Stimulated activated CD8-positive, alpha-beta memory T cell treated with anti-CD3 and anti-CD28 coated beads, Interleukin-4, amount 100 ng/mL, for 1 hour (primary cell): ENCODE measurements at places on chromosomes 11 and 22.

DNA sequence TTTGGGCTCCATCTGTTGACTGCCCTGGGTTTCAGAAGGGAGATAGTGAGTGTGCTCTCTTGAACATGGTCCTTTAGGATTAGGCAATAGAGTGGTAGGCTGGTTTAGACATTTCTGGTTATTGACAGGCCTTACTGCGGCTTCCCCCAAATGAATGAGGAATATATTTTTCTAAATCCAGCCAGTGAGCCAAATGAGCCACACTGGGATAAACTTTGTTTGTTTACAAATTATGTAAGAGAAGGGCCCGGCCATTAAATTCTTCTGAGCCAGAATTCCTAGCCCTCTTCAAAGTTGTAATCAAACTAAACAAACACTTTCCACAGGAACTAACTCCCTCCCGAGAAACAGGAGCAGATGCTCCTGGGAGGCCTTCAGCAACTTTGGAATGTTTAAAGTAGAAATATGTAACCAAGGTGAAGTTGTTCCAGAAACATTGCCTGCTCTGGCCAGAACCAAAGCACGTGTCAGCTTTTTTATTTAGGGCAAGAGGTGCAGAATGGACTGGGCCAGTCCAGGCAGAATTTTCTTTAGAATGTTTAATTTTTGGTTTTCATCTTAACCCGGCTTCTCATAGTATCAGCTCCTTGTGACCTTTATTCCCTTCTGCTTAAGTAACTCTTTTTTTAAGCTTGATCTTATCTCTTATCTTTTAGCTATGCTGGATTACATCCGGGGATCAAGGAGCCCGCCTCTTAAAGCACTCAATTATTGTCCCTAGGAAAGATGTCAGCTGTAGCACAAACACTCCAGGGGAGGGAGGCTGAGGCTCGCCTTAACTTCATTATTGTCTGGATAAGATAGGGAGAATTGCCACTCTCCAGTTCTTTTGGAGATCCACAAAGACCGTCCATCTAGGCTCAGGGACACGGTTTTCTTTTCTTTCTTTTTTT, 28.7 kb downstream of the ZNRF3 start:
- no peak for DNase-seq

DNA sequence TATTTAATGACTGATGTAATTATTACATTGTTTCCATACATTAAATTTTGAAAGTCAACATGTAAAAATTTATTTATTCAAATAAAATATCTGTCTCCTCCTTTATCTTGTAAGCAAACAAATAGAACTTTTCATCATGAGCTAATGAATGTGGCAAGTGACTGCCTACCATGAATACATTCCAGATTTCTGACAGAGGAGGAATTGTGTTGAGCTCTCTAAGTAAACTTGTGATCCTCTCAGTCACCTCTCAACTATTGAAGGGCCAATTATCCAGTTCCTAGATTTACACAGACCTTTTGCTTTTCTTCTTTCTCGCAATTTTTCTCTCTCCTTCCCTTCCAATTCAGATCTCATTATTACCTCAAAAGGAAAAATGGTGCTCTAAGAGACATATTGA, 21.5 kb downstream of the PRRG4 start:
- DNase-seq = no peak

GRCh38 chr11:124867700-124868099, 2.5 kb downstream of the ROBO3 start:
- no peak for DNase-seq

GRCh38 chr11:17293311-17293710, 16.8 kb downstream of the NUCB2 start:
- DNase-seq = no peak

- DNase-seq = no peak
Measured at GRCh38 chr11:110089617-110090282, 3.4 kb upstream of the ZC3H12C start.

- no peak for DNase-seq
Measured at GRCh38 chr11:58629857-58630256, 7.4 kb downstream of the CNTF start.

- no peak for DNase-seq
Measured at GRCh38 chr11:110086892-110087309, 6.3 kb upstream of the ZC3H12C start.

- no peak for DNase-seq
Measured at GRCh38 chr11:6812390-6813005, 13.0 kb upstream of the OR6A2 start.

DNA sequence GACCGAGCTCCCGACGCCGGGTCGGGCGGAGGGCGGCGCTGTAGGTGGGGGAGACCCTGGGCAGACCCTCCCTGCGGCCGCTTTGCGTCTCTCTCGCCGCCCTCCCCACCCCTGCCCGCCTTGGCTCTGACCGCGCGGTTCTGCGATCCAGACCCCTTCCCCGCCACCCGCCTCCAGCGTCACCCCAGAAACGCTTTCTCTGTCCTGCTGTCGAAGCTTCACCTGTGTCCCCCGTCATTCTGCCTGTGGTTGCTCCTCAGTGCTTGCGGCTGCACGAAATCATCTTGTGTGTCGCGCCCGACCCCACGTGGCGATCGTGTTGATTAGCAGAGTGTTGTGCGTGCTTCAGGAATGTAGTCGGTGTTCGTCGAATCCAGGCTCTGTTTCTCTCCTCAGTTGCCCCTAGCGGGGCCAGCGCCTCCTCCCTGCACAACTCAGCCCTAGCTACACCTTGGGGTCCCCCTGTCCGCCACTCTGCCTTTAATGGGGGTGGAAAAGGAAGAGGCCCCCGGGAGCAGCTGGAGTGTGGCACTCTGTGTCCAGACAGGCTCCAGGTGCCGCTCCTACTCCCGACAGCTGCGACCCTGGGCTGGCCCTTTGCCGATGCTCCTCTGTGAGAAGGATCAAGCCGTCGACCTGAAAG, 851 bp downstream of the PTDSS2 start:
- peak; percentile 63 for DNase-seq

- DNase-seq = no peak
Measured at GRCh38 chr22:26892166-26893041, 235.0 kb downstream of the MIAT start.

DNA sequence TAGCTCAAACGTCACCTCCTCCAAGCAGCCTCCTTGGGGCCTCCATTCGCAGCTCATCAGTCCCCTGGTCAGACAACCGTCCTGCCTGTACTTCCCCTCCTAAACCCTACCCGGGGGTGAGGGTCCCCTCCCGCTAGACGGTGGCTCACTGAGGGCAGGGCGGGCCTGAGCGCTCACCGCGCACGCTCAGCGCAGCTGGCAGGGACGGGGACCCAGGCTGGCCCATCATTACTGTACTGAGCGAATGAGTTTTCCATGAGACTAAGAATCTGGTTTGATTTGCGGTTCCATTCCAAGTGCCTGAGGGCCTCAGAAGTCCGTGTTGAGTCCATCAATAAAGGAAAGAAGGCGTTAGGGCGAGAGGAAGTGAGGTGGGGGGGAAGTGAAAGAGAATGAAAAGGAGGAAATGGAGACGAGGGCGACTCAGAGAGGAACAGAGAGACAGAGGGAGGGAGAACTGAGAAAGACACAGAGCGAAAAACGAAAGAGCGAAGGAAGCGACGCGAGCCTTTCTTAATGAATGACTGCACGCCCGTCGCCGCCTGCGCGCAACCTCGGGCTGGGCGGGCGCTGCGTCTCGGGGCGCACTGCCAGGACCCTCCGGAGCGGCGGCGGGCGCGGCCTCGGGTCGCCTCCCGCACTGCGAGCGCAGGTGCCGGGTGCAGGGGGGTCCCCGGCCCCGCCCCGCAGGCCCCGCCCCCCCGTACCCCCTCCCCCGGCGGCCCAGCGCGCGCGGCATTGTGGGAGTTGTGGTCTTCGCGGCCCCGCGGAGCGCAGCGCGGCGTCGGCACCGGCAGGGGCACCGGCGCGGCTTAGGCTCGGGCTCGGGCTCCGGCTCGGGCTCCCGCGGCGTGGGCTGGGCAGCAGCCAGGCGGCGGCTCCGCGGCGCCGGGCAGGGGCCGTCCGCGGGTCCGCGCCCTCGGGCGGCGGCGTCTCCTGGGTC, at the start of gene ASPHD2:
TSS of gene ASPHD2 (plus strand) at position 746 of the 943 bp plus-strand sequence. CDS start 4,356 bp downstream, outside the sequence.
- DNase-seq = peak; percentile 59
